Activated CD8-positive, alpha-beta memory T cell treated with anti-CD3 and anti-CD28 coated beads, Interleukin-2, amount 10 ng/mL, durations not matched to agents 7 days and 5 days (primary cell): ENCODE measurements at places on chromosomes 11 and 22. TPM values are rescaled to one million over a fixed set of nuclear protein-coding genes. Genes with fewer than 3 reads are reported as not detected.
A peak's percentile ranks its signal among the peaks of the same experiment; 100 is the strongest.

- no peak for DNase-seq
Measured at GRCh38 chr11:120869097-120869496, 154.8 kb upstream of the TBCEL start.

DNA sequence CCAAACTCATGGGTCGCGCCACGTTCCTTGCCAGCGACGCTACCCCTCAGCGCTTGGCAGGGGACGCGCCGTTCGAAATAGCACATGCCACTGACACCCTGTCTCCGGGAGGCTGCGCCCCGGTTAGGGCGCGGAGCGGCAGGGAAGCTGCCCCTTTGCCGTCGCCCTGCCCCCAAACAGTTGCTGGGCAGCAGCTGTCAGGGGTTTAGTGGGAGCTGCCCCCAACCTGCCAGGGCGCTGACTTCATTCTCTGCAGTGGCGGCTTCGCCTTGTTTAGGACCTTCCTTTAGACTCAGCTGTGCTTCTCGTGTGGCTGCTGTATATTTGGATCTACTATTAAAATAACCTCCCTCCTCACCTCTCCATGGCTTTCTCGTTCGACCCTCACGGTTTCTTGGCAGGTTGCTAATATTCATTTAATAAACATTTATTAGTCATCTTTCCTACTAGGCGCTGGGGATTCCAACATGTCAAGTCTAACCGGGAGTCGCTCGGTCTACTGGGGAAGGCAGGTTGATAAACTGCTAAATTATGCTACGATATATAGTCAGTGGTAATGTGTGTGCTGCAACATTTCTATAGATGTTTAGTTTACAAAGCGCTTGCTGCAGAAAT lies 782 bp downstream of the TMEM109 start:
- peak; percentile 63 for DNase-seq

- DNase-seq = no peak
Measured at GRCh38 chr11:132139181-132139580, 768.8 kb downstream of the NTM start.

GRCh38 chr11:96279018-96279895 lies 63.7 kb downstream of the MAML2 start:
- no peak for DNase-seq

GRCh38 chr11:1302461-1303125 lies 6.8 kb downstream of the TOLLIP start:
- DNase-seq = no peak

- no peak for DNase-seq
Measured at GRCh38 chr22:48473202-48473601, 1354.5 kb downstream of the BRD1 start.

DNA sequence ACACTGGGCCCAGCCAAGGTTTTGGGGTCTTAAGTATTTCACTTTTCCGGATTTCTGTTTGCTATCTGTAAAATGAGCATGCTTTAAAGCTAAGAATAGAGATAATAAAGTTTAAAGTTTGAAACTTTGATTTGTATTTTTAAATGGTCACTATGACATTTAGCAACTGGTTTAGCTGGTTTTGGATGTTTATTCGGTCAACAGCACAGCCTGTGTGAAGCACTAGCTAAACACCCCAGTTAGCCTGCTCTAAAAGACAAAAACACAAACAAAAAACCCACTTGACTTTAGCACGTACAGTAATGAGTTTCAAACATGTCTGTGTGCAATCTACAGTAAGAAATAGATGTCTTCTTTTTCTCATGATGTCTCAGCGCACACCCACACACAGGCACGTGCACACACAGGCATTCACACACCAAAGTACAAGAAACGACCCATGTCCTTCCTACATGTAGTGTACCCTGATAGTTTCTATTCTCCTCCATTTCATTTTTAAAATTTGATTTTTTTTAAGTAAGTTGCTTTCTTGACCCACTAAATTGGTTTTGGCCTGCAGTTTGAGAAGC lies 29.4 kb downstream of the SLC1A2 start:
- DNase-seq = no peak

DNA sequence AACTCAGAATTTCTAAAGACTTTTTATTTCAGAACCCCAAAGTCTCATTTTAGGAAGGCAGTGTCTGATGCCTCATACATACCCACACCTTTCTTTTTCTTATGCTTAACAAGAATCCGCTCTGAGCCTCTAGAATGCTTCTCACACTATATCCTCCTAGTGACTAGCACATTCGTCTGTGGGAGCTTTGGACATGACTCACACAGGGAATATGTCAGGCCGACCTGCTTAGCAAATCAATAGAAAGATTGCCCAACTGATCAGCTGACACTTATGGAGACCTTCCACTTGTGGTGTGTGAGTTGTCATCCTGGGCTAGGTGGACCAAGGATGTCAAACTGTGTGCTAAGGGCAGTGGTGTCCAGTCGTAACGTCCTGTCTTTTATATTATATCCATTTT lies 129.9 kb upstream of the TTC12 start:
- DNase-seq = no peak

DNA sequence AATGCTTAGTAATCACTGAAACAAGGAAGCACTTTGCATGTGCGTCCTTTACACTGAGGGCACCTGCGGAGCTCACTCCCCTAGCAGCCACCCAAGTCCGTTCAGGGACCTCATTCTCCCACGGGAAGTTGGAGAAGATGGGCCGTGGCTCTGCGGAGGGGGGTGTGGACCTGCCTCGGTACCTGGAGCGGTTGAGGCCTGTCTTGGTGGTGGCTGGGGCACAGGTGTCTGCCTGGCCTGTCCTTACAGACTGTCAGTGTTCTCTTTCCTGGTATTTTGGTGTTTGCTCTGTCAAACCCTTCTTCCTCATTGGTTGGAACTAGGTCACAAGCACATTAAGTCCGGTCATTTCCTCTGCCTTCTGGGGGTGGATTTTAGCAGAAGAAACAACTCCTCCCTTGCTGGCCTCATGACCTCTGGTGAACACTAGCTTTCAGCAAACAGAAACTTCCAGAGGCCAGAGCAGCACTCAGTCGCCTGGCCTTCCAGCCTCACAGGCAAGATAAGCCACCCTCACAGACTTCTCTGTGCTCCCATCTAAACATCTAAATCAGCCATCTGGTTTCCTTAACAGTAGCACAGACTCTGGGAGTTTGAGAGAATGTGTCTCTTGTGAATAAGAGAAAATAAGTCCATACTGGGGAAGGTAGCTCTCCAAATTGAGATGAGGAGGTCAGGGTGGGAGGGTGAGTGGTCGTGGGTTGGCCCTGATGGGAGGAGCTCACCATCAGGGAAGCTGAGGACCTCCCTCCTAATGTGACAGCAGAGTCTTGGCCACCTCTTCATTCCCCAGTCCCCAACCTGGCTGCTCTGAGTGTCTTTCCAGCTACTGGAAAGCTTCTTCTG lies 8.6 kb downstream of the SNAP29 start:
- peak; percentile 44 for DNase-seq

- no peak for DNase-seq
Measured at GRCh38 chr22:46378426-46379065, 43.0 kb downstream of the TRMU start.

GRCh38 chr11:63520606-63521170 lies 14.8 kb downstream of the LGALS12 start:
- DNase-seq = no peak

DNA sequence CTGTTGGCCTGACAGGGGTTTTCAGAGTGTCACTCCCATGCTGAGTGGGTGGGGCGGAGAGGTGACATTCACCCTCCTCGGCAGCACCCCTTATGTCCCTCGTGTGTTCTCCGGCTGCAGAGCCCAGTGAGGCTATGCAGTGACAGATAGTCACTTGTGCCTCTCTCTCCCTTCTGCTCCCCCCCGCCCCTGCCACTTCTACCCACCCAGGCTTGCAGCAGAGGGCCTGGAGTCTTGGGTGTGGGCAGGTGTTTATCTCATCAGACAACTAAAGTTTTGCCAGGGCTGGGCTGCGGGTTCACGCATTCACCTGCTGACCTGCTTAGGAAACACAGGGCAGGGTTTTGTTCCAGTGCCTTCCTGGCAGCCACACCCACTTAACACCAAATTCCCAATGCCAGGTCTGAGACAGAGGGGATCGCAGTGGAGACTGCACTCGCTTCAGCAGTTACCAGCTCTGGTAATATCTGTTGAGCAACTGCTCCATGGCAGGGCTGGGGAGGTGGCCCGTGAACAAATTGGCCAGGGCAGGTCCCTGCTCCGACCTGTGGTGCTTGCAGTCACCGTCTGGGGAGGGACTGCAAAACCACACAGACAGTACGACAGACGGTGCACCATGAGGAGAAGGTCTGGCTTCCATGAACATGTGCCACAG lies 50.5 kb upstream of the ADA2 start:
- no peak for DNase-seq

- DNase-seq = no peak
Measured at GRCh38 chr11:122412581-122412980, 242.9 kb upstream of the UBASH3B start.

DNA sequence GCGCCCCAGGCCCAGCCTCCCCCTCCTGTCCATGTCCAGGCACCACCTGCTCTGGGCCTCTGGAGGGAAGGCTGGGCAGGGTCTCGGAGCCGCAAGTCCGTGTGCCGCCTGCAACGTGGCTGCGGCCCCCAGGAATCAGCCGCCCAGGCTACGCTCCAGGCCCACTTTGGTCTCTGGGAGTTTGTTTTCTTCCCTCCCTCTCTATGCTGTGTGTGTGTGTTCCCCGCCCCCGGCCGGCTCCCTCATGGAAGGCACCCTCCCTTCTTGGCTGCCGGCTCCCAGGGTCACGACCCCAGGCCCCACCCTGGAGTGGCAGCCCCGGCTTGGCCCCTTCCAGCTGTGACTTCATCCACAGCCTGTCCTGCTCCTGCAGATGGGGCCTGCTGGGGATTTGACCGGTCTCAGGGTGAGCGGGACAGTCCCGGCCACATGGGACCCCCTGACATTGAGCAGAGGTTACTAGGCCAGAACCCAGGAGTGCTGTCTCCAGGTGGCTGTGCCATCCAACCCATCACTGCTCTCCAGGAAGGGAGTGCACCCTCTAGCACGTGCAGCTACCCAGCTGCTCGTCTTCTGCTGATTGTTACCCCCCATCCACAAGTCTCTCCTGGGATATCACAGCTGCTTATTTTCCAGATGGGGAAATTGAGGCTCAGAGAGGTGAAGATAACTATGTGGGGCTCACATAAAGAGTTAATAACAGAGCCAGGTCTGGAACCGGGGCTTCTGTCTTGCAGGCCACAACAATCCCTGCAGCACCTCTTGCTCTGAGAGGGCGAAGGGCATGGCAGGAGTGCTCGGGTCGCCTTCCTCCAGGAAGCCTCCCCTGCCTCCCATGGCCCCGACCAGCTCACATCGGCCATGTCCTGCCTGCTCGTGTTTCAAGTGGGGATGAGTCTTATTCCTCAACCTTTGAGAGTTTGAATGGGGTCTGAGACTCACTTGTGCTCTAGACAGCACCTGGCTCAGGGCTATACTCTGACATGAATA lies 2.8 kb upstream of the LIF start:
- DNase-seq = no peak

- no peak for DNase-seq
Measured at GRCh38 chr11:94801866-94802460, 33.8 kb downstream of the AMOTL1 start.

DNA sequence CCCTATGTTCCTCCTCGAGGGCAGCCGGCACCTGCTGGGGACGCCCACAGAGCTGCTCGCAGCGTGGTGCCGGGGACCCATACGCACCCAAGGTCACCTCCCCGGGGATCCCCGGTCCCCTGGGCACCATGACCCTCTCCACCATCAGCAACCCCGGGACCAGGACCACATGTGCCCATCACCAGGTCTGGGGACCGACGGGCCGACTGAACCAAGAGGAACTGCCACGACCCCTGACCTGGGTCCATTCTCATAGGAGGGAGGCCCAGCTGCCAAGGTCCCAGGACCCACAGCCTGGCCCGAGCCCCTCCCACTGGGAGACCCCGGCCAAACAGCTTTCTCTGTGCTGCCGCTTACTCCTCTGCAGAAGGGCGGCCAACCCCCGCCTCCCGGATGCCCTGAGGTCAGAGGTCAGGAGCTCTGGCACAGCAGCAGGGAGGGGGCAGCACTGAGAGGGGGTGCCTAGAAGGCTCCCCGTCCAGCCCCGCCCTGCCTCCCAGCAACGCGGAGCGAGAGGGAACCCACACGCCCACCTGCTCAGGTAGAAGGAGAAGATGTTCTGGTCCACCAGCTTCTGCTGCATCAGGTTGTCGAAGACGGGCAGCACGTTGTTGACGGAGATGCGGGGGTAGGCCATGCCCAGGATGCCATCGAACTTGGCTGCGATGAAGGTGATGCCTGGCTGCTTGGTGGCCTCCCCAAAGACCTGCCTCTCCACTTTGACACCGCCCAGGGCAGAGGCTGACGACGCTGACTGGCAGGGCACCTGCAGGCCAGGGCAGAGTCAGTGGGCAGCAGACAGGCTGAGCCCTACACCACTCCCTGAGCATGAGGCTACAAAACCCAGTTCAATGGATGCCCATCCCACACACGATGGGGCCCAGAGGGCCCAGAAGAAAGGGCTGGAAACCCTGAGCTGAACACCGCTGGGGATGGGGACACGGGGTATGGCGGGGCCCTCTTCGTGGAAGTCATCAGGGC lies 6.6 kb downstream of the CTSD start:
- DNase-seq = no peak

GRCh38 chr22:44102856-44103255 lies 77.9 kb upstream of the PARVG start:
- DNase-seq = no peak

GRCh38 chr22:42931421-42932196 lies 74.5 kb upstream of the ARFGAP3 start:
- DNase-seq = no peak

DNA sequence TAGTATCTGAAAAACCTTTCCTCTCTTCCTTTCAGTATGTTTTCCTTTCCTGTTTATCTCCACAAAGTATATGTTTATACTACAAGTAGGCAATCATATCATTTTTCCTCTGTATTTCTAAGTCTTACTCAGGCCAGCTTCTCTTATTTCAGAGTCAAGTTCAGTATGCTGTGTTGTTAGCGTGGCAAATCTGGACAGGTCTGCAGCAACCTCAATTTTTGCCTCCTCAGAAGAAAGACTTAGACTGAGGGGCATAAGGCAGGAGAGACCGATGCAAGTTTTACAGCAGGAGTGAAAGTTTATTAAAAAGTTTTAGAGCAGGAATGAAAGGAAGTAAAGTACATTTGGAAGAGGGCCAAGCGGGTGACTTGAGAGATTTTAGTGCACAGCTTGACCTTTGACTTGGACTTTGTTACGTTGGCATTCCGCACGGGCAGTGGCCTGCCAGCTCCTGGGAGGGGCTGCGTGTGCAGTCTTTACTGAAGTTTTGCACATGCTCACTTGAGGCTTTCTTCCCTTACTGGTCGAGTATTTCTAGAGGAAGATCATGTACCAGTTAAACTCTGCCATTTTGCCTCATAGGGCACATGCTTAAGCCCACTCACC lies 343.2 kb downstream of the NTM start:
- no peak for DNase-seq

- no peak for DNase-seq
Measured at GRCh38 chr11:113351068-113351450, 36.5 kb upstream of the ANKK1 start.

Gene CSF2RB
- 3.0 TPM for total RNA-seq

Gene SLN
- total RNA-seq = not detected

Gene MMP12
- not detected for total RNA-seq

Gene PANX3
- total RNA-seq = not detected

Gene ESAM
- total RNA-seq = 0.16 TPM

Gene TMPRSS13
- total RNA-seq = 1.7 TPM

Gene RBMXL2
- total RNA-seq = not detected

Gene GALNT18
- 0.32 TPM for total RNA-seq

Gene TLCD5
- total RNA-seq = 1.4 TPM

Gene TECTA
- 0.18 TPM for total RNA-seq

Gene APLP2
- 33.5 TPM for total RNA-seq
